ENCODE measurements at places on chromosomes 6 and 20.

- no peak overlapping the region for H3K27ac ChIP-seq
- no peaks in the 10 kb centered on the region for H3K4me1 ChIP-seq
- no peaks in the 10 kb centered on the region for H3K36me3 ChIP-seq
These were observed 63.1 kb upstream of the IFNGR1 start for GRCh38 chr6:137282254-137282653.

GRCh38 chr20:44717986-44718385 is 2.8 kb downstream of the CCN5 start:
- no peak for ATAC-seq
- no peaks in the 10 kb centered on the region for H3K36me3 ChIP-seq
- no peaks in the 10 kb centered on the region for H3K27me3 ChIP-seq
- H3K4me1 ChIP-seq, result peaks cover 31% of the 10 kb centered on the region
- peak overlapping the region; percentile 82 for H3K27ac ChIP-seq

GRCh38 chr6:1349655-1350054 is 37.8 kb downstream of the FOXQ1 start:
- no peak for ATAC-seq
- H3K4me3 ChIP-seq, result no peak overlapping the region
- H3K27ac ChIP-seq, result peak overlapping the region; percentile 69
- H3K4me1 ChIP-seq, result peaks cover 46% of the 10 kb centered on the region
- H3K27me3 ChIP-seq, result no peaks in the 10 kb centered on the region
- no peaks in the 10 kb centered on the region for H3K36me3 ChIP-seq

DNA sequence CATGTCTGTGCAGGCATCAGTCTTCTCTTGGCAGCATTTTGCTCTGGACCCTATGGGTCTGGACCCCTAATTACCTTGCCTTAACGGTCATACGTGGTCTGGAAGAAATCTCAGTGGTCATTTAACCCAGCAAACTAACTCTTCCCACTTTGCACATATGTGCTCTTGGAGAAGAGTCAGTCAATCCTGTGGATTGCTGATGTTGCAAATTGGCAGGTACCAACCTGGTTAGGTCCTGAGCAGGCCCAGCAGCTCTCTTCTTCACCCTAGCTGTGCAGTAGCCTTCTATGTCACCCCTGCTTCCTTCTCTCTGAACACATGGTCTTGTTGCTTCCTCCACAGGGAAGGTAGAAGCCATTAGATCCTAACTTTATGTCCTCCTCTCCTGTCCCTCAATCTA is 1.6 kb downstream of the CEP43 start:
- no peaks in the 10 kb centered on the region for H3K4me1 ChIP-seq
- no peaks in the 10 kb centered on the region for H3K27me3 ChIP-seq
- no peak overlapping the region for H3K27ac ChIP-seq
- no peak overlapping the region for H3K4me3 ChIP-seq

DNA sequence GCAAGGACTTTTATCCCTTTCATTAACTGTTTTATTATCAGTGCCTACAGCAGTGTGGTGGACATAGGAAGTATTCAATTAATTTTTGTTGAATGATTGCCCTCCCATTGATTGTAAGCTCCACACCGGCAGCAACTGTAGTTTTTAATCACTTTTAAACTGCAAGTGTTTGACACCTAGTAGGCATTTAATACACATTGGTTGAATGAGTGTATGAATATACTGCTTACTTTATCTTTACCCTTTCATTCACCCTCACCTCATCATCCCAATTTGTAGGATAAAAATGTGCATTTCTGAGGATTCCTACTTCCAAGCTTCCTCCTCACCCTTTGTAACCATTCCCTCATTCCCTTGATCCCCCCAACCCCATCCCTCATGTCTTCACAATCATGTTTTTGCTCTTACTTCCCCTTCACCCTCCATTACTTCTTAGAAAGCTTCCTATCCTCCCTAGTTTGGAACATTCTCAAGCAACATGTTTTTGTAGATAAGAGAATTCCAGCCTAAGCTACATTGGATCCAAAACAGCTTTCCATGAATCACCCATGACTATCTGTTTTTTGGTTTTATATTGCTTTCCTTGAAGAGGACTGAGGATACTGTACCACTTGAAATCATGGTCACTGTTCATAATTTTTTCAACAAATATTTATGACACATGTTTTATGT is 955 bp upstream of the SLC26A8 start:
- no peak overlapping the region for H3K27ac ChIP-seq
- peaks cover 19% of the 10 kb centered on the region for H3K27me3 ChIP-seq
- H3K4me3 ChIP-seq, result no peak overlapping the region
- H3K36me3 ChIP-seq, result no peaks in the 10 kb centered on the region
- H3K4me1 ChIP-seq, result peaks cover 2% of the 10 kb centered on the region
- ATAC-seq, result no peak

- no peak overlapping the region for H3K27ac ChIP-seq
- H3K4me3 ChIP-seq, result no peak overlapping the region
- H3K27me3 ChIP-seq, result no peaks in the 10 kb centered on the region
- no peaks in the 10 kb centered on the region for H3K4me1 ChIP-seq
These were observed 359.6 kb downstream of the UTRN start for GRCh38 chr6:144644776-144645175.

- no peaks in the 10 kb centered on the region for H3K27me3 ChIP-seq
- H3K4me3 ChIP-seq, result no peak overlapping the region
- no peak for ATAC-seq
- H3K27ac ChIP-seq, result no peak overlapping the region
These were observed 108.0 kb upstream of the TMEM170B start for GRCh38 chr6:11429577-11429976.

DNA sequence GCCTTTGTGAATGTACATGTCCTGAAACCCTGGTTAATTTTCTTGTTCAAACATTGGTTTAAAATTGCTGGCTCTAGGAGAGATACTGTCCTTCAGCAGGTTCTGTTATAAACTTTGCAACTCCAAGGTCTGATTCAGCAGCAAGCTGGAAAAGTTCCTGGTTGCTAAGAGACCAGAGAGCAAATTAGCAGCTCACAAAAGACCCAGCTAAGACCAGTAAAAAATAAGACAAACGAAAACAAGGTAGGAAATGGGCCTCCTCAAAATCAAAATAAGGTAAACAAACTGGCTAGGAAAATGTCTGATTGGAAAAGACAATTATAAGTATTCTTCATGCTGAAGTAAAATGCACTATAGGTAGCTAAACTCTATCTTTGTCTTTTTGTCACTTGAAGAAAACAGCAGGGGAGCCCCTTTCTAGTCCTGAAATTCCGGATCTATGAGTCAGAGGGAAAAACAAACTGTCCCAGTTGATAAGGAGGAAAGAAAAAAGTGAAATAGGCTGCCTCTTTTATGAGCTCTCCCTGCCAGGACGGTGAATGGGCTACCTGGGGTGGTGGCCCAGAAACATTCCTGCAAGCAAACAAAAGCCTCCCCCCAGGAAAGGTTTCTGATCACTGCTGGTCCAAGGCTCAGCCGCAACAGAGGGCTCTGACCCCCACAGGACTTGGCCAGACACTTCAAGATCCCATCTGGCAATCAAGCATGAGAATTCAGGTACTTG is 41.6 kb downstream of the UNC5CL start:
- no peaks in the 10 kb centered on the region for H3K36me3 ChIP-seq
- H3K27ac ChIP-seq, result no peak overlapping the region
- no peaks in the 10 kb centered on the region for H3K4me1 ChIP-seq
- no peak for ATAC-seq
- no peak overlapping the region for H3K4me3 ChIP-seq
- H3K27me3 ChIP-seq, result no peaks in the 10 kb centered on the region

DNA sequence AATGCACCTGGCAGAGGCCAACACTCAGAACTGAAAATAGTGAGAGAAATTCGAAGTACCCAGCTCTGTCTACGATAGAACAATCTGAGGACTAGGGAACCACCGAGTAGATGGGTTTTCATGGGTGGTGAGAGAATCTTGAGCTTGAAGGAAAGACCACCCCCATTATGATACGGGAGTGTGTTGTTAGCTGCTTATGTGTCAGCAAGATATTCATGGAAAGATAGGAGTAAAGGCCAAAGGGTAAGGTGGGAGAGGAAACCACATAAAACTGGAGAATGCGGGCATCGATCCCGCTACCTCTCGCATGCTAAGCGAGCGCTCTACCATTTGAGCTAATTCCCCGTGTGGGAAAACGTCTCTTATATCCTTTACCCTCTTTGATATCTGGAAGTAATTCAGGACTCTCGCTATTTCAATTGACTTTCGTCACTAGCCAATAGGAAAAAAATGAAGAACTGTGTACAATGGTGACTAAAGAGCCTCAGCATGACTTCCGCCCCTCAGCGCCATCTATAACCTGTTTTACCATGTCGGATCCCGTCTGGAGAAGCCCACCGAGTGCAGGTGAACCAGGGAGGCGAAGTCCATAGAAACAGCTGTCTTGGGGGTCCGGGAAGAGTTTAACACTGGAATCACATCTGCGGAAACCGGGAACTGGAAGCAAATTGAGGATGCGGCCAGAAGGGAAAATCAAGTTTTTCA is 25.0 kb upstream of the ABT1 start:
- H3K4me3 ChIP-seq, result peak overlapping the region; percentile 47
- peak overlapping the region; percentile 69 for H3K27ac ChIP-seq
- peaks cover 20% of the 10 kb centered on the region for H3K4me1 ChIP-seq
- H3K36me3 ChIP-seq, result no peaks in the 10 kb centered on the region
- peaks cover 13% of the 10 kb centered on the region for H3K27me3 ChIP-seq
- ATAC-seq, result no peak

- no peaks in the 10 kb centered on the region for H3K27me3 ChIP-seq
- H3K4me1 ChIP-seq, result no peaks in the 10 kb centered on the region
- no peak overlapping the region for H3K4me3 ChIP-seq
- H3K36me3 ChIP-seq, result no peaks in the 10 kb centered on the region
- no peak overlapping the region for H3K27ac ChIP-seq
These were observed 110.3 kb upstream of the TNFAIP3 start for GRCh38 chr6:137756788-137757187.

DNA sequence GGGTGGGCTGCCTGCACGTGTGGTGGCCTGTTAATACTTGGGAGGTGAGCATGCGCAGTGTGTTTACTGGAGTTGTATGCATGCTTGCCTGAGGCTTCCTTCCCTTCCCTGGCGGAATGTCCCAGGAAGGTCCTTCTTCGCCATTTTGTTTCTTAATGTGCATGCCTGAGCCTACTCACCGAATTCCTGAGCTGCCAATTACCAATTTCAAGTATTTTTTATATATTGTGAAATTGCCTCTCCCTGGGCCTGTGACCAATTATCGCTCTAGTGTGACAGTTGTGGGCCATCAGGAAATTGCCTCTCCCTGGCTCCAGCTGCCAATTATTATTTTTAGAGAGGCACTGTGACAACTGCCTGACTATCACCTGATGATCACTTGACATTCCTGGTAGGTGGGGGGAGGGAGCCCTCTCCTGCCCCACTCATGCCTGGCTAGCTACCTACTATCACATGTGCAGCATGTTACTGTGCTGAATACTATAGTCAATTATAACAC is 70.0 kb downstream of the FAM50B start:
- no peaks in the 10 kb centered on the region for H3K36me3 ChIP-seq
- H3K4me1 ChIP-seq, result no peaks in the 10 kb centered on the region
- no peaks in the 10 kb centered on the region for H3K27me3 ChIP-seq
- H3K4me3 ChIP-seq, result no peak overlapping the region

DNA sequence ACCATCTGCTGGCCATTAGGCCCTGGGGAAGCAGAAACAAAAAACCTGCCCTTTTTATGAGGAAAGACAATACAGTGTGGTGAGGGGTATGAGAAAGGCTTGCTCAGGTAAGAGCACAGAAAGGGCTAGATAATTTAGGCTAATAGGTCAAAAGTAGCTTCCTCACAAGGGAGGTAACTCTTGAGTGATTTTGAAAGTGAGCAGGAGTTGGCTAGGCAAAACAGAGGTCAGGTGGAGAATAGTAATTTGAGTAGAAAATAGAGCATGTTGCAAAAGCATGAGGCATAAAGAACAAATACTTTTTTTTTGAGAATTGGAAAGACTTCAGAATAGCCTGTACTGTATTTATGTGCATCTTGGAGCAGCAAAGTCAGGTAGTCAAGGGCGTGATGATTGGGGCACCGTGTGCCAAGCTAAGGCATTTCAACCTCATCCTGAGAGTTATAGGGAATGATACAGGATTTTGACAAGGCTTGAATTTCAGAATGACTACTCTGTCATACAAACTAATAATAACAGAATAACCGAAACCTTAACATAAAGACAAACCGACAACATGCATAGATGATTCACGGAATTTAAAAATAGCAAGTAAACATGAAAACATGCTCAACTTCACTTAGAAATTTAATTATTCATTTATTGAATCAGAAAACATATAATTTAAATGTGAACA is 123.0 kb upstream of the ENPP5 start:
- peaks cover 6% of the 10 kb centered on the region for H3K4me1 ChIP-seq
- H3K27ac ChIP-seq, result no peak overlapping the region
- ATAC-seq, result no peak
- no peaks in the 10 kb centered on the region for H3K27me3 ChIP-seq
- no peaks in the 10 kb centered on the region for H3K36me3 ChIP-seq

DNA sequence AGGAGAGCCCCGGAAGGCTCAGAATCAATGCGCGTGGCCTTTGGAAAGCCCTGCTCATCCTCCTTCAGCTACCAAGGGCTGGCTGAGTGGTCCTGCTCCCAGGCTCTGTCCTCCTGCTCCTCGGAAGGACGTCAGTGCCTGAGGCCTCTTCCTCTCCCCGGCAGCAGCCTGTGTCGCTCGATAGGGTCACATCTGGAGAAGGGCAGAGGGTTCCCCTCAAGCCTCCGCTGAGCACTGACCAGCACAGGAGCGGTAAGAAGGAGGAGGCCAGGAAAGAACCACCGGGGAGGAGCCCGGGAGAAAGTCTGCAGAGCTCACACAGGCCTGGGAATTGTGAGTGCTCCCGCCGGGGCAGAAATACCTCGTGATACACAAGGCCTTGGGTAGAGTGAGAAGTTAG is 21.2 kb downstream of the KIF25 start:
- no peak overlapping the region for H3K4me3 ChIP-seq
- no peaks in the 10 kb centered on the region for H3K36me3 ChIP-seq
- no peak overlapping the region for H3K27ac ChIP-seq
- H3K27me3 ChIP-seq, result peaks cover 25% of the 10 kb centered on the region

DNA sequence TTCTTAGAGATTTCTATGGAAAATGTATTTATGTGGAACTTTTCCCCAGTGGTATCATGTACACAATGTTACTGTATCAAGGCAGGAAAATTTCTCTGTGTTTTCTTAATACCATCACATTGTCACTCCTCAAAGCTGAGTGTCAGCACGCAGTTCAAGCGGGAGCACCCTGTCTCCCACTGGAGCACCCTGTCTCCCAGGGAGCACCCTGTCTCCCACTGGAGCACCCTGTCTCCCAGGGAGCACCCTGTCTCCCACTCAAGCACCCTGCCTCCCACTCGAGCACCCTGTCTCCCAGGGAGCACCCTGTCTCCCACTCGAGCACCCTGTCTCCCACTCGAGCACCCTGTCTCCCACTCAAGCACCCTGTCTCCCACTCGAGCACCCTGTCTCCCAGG is 51.3 kb downstream of the PSMG4 start:
- H3K36me3 ChIP-seq, result no peaks in the 10 kb centered on the region
- H3K4me3 ChIP-seq, result no peak overlapping the region
- H3K27me3 ChIP-seq, result no peaks in the 10 kb centered on the region

- H3K4me1 ChIP-seq, result no peaks in the 10 kb centered on the region
- H3K27ac ChIP-seq, result no peak overlapping the region
- H3K27me3 ChIP-seq, result no peaks in the 10 kb centered on the region
These were observed 10.3 kb downstream of the SLC2A4RG start for GRCh38 chr20:63749597-63750508.

- H3K36me3 ChIP-seq, result peaks cover 16% of the 10 kb centered on the region
- H3K4me3 ChIP-seq, result no peak overlapping the region
- H3K4me1 ChIP-seq, result no peaks in the 10 kb centered on the region
- H3K27me3 ChIP-seq, result no peaks in the 10 kb centered on the region
These were observed 140.3 kb downstream of the NFATC2 start for GRCh38 chr20:51402201-51402600.

- H3K27ac ChIP-seq, result peak overlapping the region; percentile 19
- no peak overlapping the region for H3K4me3 ChIP-seq
- H3K27me3 ChIP-seq, result no peaks in the 10 kb centered on the region
- ATAC-seq, result no peak
- H3K36me3 ChIP-seq, result no peaks in the 10 kb centered on the region
- H3K4me1 ChIP-seq, result peaks cover 14% of the 10 kb centered on the region
These were observed 114.6 kb downstream of the TNFRSF21 start for GRCh38 chr6:47195011-47195650.

All from gastroesophageal sphincter (tissue), 4 donors.